ENCODE measurements at places on chromosomes 11 and 22. TPM values are rescaled to one million over a fixed set of nuclear protein-coding genes. Genes with fewer than 3 reads are reported as not detected.

MN1 gene
- 3.9 TPM for total RNA-seq

SWAP70 gene
- 51.0 TPM for total RNA-seq

DNA sequence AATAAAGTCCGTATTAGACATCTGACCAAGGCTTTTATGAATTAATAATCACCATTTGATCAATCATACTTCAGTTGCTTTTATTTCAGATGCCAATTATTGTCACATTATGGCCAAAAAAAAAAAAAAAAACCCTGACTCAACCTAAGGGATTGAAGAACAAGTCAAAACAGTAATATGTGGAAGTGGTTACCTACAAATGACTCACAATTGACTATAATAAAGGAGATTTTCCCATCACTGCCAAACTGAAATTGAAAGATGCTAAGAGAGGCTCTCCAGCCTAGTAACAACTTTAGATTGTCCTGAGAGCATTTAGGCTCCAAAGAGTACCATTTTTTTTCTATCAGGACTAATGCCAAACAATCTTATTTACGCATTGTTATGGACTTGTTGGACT lies 35.2 kb downstream of the SOX6 start:
- DNase-seq, result no peak

- no peak for DNase-seq
These were observed 1.8 kb downstream of the CELF1 start for GRCh38 chr11:47551086-47551485.

GRCh38 chr11:47765086-47765485 lies 2.1 kb downstream of the FNBP4 start:
- DNase-seq, result no peak

DNA sequence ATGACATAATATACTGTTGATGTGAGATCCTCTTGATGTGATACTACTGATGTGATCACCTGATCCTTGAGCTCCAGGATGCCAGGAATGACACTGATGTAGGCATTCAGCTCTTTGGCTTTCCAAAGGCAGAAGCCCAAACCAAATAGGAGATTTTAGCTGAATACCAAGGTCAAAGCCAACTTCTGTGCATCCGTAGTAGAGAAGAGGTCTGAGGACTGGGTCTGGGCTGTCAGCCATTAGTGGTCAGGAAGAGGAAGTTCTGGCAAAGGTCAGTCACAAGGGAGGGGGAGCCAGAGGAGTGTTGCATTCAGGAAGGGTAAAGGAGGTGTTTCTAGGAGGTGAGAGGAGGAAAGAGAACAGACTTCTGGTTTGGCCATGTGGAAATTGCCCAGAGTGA lies 53.4 kb upstream of the PARVG start:
- peak; percentile 12 for DNase-seq

Measured in tibial nerve (tissue), 4 donors.